ENCODE measurements at places on chromosomes 1 and 21.
A peak's percentile ranks its signal among the peaks of the same experiment; 100 is the strongest.

DNA sequence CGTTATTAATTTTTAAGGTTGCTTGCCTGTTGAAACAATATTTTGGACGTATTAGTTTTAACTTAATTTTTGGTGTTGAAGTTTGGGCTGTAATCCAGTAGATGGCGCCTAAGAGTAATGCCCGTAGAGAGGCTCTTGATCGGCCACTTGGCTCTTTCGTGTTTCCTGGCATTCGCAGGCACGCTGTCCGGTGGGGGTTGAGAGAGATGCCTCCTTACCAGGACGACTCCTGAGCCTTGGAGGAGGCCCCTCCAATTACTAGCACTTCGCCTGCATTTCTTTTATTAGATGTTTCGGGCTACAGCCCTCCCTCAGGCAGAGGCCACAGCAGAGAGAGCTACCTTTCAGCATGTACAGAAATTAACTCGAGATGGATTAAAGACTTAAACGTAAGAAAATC is 12.0 kb downstream of the OR2M4 start:
- no peak for DNase-seq

GRCh38 chr1:156451505-156452160 is 48.9 kb downstream of the MEF2D start:
- DNase-seq, result no peak

DNA sequence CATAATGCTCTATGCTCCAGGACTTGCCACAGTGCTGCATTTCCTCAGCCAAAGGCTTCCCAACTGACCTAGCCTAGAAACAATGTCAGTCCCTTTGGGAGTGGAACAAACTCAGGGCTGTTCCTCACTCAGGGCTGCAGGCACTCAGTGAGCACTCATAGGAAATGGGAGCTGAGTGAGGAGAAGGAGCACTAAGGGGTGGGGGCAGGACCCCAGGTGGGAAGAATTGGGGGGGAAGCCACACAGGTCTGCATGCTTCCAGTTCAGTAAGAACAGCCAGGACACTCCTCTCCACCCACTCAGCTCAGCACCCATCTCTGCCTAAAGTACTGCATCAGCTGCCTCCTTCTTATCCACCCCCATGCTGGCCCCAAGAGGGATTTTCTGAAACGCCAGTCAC is 7.3 kb upstream of the SLC5A9 start:
- no peak for DNase-seq

DNA sequence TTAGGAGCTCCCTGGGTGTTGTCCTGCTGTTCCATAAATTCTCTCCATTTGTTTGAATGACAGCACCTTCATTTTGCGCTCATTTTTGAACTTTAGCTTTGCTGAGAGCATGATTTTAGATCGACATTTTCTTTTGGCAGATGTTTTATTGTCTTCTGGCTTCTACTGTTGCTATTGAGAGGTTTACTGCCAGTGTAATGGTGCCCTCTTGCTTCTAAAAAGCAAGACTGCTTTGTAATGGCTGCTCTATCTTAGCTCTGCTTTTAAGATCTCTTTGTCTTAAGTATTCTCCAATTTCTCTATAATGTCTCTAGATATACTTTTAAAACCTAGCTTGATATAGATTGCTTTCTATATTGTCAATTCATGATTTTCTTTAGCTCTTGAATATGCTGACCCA is 27.8 kb downstream of the THEM4 start:
- no peak for DNase-seq

GRCh38 chr1:182035097-182035770 is 26.3 kb downstream of the ZNF648 start:
- no peak for DNase-seq

- no peak for DNase-seq
These were observed 35.2 kb upstream of the KCNJ15 start for GRCh38 chr21:38221594-38221993.

DNA sequence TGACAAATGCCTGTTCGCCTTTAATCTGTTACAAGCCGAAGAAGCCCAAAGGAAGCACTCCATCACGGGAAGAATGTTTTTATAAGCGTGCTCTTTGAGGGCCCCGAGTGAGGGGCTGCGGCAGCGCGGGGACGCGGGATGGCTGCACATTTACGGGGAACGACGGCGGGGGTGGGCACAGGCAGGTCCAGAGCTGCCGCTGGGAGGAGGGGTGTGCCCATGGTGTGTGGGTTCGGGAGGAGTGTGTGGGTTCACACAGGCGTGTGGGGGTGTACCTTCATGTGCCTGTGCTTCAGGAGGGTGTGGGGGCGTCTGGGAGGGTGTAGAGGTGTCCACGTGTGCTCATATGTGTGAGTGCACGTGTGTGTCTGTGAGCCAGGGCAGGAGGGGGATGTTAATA is 155.9 kb upstream of the ZC3H12A start:
- DNase-seq, result no peak

DNA sequence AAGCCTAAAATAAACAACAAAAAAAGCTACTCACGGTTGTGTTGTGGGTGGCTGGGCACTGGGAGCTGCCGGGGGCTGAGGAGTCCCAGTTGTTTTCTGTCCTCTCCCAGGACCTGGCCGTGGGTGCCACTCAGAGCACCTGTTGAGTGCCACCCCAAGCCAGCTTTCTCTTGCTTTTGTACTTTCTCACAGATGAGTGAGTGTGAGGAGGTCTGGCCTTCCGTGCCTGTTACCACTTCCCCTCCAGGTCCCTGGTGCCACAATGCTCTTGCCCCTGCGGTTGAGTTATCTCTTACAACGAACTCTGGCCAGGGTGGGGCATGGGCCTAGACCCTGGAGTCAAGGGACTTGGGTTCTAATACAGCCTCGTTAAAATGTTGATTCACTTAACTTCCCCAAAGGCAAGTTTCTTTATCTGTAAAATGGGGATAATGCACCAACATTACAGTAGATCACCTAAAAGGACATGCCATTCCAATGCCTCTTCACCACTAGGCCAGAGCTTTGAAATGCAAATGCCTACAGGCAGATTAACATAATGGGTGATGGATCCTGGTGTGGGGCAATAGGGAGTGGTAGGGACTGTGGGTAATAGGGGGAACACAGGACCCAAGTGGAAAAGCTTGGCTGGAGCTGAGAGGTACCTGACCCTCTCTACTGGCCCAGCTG is at the start of gene CNR2:
TSS of gene CNR2 (minus strand) at position 151 of the 669 bp plus-strand sequence. CDS start 37,745 bp downstream, outside the sequence.
- DNase-seq, result no peak

DNA sequence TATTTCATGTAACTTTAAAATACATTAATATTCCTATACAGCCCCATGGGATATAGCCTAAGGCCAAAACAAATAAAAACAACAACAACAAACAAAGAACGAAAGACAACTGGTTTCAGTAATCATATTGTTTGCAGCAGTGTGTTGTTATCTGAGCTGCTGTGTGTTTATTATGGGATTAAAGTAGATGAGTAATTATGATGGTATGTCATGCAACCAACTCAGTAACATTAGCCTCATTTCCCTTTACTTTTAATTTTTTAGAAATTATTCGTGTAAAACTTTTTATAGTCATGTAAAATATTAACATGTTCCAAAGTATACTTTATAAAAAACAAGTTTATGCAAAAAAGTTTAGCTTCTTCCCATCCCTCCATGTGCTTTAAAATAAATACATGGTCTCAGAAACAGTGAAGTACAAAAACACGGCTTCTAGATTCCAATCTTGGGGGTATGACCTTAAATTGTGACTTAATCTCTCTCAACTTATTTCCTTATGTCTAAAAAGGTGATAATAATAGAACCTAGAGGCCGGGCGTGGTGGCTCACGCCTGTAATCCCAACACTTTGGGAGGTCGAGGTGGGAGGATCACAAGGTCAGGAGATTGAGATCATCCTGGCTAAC is 176.1 kb downstream of the SLC45A1 start:
- DNase-seq, result no peak

DNA sequence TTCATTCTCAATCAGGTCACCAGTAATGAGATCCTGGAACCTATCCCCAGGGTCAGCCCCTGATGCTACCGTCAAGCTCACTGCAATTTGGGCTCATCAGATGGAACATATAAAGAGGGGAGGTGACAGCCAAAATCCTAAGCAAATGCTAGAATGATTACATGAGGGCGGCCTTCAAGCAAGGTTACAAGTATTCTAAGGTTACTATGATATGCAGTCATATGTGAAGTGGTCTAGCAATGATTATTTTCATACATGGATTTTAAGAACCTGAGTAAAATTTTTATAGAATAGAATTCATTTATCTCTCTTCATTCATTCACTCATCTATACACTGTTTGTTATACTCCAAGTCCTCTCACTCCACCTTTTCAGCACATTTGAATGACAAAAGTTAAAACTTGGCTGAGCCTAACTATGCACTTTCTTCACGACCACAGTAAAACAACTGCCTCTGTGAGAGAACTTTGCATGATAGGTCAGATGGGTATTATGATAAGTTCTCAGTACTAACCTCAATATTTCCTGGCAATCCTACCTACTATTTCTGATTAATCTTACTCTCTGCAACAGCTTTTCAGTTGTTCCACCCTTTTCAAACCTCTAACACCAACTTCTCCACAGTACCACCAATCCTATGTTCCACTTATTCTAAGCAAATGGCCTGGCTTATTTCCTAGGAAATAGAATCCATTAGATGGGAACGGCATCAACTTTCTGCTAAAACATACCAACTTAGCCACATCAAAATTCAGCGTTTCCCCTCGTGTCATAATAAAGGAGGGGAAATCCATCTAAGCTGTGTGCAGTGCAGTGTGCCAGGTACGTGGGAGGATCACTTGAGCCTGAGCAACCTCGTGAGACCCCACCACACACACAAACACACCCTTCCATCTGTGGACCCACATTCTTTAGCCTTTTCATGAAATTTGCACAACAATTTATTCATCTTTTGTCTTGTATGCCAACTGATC is 32.0 kb downstream of the LHX9 start:
- no peak for DNase-seq

GRCh38 chr21:45496968-45497845 is 45.0 kb downstream of the SLC19A1 start:
- no peak for DNase-seq

GRCh38 chr21:29892379-29892778 is 47.4 kb downstream of the GRIK1 start:
- no peak for DNase-seq

- no peak for DNase-seq
These were observed 65.6 kb upstream of the SRSF10 start for GRCh38 chr1:24045771-24046170.

GRCh38 chr21:42570362-42570761 is 56.7 kb downstream of the SLC37A1 start:
- DNase-seq, result no peak

- DNase-seq, result no peak
These were observed 169.7 kb downstream of the TRIM33 start for GRCh38 chr1:114341299-114341698.

DNA sequence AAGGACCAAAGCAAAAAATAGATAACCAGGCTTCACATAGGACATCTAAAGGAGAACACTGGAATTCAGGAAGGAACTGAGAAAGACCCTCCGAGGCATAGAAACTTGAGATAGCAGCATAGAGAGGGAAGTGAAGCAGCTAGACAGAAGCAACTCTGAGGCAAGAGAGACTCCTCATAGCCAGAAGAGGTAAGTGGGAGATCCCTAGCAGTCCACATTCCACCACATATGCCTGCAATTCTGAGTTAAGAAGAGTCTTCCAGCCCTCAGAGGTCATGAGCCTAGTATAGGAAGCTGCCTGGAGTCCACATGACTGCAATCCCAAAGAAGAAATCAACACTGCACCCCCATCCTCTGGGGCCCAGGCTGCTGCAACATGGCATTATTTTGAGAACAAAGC is 13.9 kb upstream of the FGGY start:
- no peak for DNase-seq

- peak; percentile 80 for DNase-seq
These were observed 671 bp downstream of the OMA1 start for GRCh38 chr1:58545591-58546519.

- peak; percentile 45 for DNase-seq
These were observed 448 bp downstream of the G0S2 start for GRCh38 chr1:209675565-209676154.

DNA sequence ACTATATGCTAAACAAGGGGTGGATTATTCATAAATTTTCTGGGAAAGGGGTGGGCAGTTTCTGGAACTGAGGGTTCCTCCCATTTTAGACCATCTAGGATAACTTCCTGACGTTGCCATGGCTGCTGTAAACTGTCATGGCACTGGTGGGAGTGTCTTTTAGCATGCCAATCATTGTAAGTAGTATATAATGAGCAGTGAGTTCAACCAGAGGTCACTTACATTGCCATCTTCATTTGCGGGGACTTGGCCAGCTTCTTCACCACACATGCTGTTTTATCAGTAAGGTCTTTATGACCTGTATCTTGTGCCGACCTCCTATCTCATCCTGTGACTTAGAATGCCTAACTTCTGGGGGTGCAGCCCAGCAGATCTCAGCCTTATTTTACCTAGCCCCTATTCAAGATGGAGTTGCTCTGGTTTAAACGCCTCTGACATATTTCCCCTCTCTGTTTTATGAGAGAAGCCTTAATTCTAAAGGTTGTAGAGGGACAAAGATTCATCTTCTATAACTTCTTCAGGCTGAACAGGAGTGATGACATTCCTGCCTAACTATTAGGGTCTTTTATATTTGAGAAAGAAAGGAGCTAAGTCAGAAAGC is 60.4 kb downstream of the DIP2A start:
- DNase-seq, result no peak

DNA sequence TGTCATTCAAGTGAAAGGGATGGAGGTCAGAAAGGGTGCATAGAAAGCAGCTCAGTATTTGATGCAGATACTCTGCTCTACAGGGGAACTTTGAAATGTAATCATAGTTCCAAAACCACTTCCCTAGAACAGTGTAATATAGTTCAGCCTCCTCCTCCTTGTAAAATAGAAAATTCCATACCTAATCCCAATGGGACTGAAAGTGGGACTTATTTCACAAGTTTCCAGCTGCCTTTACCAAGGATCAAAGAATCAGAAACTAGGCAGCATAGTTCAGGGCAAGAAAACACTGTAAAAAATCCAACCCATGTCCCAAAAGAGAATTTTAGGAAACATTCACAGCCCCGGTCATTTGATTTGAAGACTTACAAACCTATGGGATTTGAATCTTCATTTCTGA is 8.1 kb upstream of the TMCO2 start:
- no peak for DNase-seq

DNA sequence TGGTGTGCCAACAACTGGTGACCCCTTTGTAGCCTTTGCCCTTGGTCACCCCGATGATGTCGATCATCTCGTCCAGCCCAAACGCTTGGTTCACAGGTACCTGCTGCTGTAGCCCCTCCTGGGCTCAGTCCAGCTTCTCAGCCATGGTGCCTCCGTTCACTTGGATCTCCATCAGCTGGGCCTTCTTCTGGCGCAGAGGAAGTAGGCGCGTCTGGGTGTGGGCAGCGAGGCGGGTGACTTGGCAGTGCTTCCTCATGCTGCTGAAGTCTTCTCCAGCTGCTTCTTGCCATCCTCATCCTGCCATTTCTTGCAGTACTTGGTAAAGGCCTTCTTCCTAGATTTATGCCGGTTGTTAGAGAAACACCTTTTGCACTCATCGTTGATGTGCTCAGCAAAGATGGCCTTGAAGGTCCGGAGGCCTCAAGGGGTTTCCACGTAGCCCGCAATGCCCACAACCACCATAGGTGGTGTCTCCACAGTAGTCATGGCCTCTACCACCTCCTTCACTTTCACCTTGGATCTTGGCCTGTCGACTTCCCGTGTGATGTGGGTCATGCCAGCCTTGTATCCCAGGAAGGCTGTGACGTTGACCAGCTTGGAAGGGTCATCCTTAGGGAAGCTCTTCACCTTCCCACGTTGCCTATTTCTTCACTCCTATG is 13.0 kb downstream of the DOP1B start:
- no peak for DNase-seq

GRCh38 chr1:113934511-113935055 is 5.5 kb downstream of the HIPK1 start:
- no peak for DNase-seq

- DNase-seq, result no peak
These were observed 82.6 kb upstream of the EXO1 start for GRCh38 chr1:241765390-241765789.

GRCh38 chr1:5595531-5596170 is 396.6 kb downstream of the NPHP4 start:
- DNase-seq, result no peak
